Forelimb muscle (tissue), 1 donor: ENCODE measurements at places on chromosomes 4 and X.

- DNase-seq, result no peak
These were observed 198.0 kb upstream of the MAMLD1 start for GRCh38 chrX:150164971-150165600.

DNA sequence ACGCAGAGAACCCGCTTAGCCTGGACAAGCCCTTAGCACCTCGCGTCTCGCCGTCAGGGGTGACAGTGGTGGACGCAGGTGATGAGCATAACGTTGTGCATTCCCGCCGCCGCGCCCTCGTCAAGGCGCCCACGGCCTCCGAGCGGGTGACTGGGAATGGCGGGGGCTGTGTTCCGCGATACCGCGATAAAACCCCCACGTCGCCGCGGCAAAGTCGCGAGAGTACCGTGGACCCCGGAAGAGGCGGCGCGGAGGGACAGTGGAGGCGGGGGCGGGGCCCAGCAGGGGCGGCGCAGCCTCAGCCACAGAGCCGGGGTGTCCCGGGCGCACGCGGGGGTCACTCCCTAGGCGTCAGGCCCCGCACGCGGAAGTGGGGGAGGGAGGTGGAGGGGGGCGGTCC, 53.8 kb downstream of the ZFYVE28 start:
- no peak for DNase-seq

GRCh38 chr4:16140879-16141249, 57.0 kb upstream of the PROM1 start:
- no peak for DNase-seq

GRCh38 chr4:10605746-10606482, 78.7 kb downstream of the CLNK start:
- DNase-seq, result no peak

GRCh38 chrX:1521459-1521956, 15.5 kb downstream of the P2RY8 start:
- DNase-seq, result no peak

DNA sequence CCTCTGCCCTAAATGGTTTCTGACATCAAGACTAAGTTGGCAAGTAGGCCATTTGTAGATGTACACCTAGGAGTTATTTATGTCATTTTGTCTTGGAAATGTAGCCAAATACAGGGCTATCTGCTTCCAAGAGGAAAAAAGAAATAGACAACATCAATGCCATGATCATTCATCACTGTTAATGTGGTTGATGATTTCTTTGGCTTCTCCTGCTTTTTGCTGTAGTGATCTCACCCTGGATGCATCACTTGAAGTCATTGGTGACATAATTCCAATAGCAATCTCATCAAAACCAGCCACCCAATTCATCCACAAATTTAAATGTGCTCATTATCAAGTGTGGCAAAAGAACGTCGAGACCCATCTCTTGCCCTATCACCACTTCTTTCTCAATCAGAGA, 222.6 kb upstream of the PPARGC1A start:
- no peak for DNase-seq

DNA sequence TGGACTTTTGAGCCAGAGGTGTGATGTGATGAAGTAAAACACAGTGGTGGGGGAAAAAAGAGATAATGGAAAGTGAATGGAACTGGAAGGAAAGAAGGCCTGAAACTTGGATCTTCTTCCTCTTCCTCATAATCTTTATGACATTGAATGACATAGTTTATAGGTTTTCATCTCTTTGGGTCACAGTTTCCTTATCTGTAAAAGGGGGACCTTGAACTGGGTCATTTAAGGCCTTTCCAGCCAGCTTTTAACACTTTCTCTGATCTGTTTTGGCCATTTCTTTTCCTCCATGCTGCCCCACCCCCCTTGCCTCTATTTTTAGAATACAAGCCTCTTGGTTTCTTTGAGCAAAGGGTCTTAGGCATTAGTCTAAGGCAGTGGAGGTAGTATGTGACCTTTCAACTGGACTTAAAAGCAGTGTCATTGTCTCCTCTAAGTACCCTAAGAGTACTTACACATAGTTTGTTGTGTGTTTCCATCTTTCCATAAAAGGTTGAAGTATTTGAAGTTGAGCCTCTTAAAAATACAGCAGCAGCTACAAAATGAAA, 7.8 kb downstream of the CPEB2 start:
- DNase-seq, result no peak

GRCh38 chr4:153142700-153143438, 61.4 kb upstream of the TRIM2 start:
- DNase-seq, result no peak

GRCh38 chr4:74056114-74056857, 17.8 kb upstream of the CXCL3 start:
- DNase-seq, result no peak

DNA sequence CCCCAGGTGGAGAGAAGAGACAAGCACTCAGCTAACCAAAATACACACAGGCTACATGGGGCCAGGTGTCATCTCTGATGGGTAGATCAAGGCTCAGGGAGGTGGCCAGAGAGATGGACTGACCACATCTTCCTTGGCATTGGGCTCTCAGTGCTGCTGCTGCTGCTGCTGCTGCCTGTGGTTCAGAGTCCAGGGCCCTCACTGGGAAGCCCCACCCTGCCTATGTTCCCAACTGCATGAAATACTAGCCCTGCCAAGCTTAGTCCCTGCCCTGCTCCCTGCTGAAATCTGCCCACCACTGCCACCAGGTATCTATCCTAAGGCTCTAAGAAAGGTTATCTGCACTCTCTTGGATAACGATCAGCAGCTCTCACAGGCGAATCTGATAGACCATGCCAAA, 118.7 kb downstream of the EFHC2 start:
- DNase-seq, result no peak

- no peak for DNase-seq
These were observed 49.5 kb downstream of the GK start for GRCh38 chrX:30702736-30703135.

DNA sequence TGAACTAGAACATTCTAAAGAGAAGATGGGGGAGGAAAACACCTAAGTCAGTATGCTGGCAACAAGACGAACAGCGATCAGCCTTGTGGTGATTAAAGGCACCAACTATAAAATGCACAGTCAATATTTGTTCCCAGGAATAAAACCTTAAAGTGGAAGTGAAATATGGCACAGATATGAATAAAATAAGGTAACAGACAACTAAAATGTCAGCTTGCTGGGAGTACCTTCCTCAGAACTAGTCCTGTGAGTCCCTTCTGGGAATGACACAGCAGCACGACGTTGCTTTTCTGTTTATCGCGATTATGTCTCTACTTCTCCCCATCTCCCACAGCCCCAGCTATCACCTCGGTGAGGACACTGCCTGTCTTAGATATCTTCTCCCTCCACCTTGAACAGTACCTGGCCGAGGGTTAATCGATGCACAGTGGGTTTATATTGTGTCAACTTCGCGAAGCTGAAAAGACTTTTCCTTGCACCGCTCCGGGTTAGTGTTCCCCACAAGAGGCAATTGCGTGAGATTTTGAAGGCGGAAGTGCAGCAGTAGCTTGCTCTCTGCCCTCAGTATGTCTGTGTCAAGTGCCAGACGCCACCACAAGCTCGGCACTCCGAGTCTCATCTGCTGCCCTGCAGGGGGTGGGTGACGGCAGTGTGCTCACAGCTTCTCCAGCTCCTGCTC, 17.4 kb downstream of the MTNR1A start:
- DNase-seq, result no peak

DNA sequence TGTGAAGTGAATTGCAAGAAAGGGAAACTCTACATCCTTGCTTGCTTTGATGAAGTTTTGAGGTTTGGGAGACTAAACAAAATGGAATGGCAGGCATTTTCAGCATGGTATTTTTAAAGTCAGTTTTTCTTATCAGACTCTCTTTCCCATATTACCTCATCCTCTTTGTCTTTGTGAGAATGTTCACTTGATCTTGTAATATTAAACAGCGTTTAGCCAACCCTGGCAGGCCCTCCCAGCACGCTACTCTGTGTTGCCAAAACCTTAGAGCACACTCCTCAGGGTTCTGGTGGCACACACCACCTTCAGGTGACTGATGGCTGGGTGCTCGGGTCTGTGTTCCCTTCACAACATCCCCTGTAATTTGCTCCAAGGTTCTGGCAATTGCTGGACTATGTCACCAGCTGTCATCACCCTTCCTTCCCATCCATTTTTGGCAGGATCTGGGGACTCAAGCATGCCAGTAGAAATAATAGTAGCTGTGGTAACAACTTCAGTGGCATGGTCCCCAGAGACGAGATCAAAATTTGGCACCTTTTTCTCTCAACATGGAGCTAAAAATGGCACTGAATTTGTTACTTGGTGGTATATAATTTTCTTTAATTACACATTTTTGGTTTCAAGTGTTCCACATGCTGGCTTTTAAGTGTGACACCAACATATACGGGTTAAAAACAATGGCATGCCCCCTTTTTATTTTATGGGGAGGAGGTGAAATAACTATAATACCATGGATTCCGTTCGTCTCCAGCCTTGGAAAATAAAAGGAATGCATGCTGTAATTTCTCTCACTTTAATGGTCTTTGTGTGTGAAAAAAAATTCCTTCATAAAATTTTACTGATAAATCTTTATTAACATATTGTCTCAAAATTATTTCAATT, 273.1 kb downstream of the DCTD start:
- DNase-seq, result no peak

DNA sequence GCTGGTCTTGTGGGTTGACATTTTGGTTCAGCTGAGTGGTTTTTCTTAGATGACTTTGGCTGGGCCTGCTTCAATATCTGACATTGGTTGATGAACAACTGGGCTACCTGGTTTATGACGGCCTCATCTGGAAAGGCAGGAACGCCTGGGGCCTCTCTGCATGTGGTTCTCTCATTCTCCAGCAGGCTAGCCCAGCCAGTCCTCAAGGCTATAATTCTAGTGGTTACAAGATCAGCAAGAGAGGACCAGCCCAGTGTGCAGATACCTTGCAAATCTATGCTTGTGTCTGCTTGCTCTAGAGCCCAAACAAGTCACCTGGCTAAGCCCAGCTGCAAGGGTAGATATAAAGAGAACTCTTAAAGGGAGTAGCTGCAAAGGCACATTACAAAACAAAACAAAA, 214.2 kb upstream of the PUDP start:
- no peak for DNase-seq
